ENCODE measurements at places on chromosomes 1 and 21.

DNA sequence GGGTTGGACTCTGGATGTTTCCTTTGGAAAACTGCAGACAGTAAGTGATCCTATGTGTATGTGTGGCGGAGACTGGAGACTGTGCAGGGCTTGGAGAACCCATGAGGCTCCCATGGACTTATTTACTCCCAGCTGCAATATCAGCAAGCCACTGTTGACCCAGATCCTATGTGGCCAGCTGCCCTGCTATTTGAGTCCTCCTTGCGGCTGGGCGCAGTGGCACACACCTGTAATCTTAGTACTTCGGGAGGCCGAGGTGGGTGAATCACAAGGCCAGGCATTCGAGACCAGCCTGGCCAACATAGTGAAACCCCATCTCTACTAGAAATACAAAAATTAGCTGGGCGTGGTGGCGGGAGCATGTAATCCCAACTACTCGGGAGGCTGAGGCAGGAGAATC, 83.5 kb downstream of the TLR5 start:
- DNase-seq: no peak

DNA sequence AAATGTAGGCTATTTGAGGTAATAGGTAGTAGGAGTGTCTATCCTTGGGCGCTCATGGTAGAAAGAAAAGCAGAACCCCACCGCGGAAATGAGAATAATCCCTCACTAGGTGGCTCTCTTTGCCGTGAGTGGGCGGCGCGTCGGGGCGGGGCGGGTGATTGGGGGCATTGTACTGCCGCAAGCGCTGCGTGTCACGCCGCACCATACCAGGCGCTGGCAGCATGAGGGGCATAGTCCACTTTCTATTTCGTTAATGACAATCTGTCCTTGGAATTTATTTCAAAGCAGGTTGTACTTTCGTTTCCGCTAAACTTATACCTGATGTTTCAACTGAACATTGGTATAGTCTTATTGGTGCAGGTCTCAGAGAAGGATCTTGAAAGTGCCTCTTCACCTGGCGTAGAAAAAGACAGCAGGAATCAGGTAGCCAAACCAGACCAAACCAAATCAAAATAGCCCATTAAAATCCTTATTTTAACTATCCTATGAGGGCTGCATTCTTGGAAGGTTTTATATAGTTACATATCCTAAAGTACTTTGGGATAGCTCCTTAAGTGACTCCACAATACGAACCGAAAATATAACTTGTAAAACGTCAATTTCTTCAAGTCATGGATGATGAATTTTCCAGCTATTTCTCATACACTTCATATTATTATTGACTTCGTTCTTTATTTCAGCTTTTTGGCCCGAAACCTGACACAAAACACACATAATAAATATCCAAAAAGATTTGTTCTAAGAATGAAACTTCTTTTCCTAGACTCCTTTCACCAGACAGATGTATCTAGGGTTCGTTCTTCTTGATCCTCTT, 1.9 kb upstream of the SMG7 start:
- DNase-seq: peak; percentile 35

GRCh38 chr1:112515311-112516009, 6.7 kb downstream of the WNT2B start:
- DNase-seq: no peak

DNA sequence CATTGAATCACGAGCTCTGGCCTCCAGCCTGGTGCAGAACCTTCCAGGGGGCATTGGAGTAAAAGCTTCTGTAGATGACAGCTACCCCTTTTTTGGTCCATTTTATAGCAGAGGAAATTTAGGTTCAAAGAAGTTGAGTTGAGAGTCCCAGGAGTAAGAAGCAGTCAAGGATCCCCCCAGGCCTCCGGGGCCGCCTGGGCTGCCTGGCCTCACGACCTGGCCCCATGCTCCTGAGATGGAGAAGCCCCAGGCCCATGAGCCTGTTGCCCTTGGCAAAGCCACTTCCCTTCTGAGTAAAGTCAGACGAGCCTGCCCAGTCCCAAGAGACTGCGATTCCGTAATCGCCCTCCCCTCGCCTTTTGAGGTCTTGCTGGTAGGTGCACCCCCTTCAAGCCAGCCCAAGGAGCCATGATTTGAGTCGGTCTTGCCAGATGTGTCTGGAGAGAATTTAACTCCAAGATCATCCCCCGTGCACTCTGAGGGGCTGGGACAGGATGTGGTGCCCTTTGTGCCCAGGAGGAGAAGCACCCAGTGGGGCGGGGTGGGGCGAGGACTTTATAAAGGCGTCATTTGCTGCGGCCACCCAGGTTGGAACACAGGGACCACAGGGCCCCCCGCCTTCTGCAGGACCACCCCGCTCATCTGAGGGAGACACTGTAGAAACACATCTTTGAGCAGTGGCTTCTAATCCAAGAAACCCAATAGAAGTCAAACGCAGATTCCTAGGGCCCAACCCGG, 30.1 kb downstream of the PDE9A start:
- no peak for DNase-seq

DNA sequence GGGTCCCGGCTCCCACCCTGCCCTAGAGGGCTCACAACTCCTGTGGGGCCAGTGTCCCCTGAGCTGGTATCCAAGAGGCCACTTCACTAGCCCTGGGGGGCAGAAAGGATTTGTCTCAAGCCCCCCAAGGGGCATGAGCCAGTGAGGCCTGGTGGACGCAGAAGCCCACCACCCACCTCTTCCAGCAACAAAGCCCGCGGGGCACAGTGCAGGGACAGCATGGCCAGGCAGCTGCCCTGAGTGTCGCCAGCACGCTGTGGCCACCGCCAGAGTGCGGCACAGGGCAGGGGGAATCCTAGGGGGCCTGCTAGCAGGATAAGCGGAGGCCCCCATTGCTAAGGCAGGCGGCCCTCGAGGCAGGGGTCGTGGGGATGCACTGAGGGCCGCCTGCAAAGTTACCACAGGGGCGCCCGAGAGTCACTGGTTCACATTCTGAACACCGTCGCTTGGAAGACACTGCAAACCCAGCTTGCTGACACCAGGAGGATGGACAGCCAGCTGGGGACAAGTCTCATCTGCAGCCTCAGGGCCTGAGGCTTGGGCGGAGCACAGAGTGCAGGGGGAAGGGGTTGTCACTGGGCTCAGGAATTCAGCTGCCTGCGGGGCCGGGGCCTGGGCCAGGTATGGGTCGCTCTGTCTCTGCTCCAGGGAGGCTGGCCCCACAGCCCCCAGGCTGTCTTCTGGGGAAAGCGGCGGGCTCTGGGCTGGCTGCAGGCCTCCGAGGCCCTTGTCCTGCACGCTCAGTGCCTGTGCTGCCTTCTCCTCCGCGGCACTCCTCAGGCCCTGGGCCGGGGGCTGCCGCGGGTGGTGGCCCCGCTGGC, 26.8 kb downstream of the SLC19A1 start:
- DNase-seq: no peak
